Activated naive CD8-positive, alpha-beta T cell treated with anti-CD3 and anti-CD28 coated beads, Interleukin-2, amount 10 ng/mL, durations not matched to agents 7 days and 5 days (primary cell): ENCODE measurements at places on chromosomes 3 and 15. TPM values are rescaled to one million over a fixed set of nuclear protein-coding genes. Genes with fewer than 3 reads are reported as not detected.

Gene NR2E3
- total RNA-seq = not detected

Gene NCK1
- total RNA-seq = 42.2 TPM

Gene FANCD2OS
- total RNA-seq = not detected

Gene CHRM5
- total RNA-seq = not detected

Gene OPA1
- total RNA-seq = 55.4 TPM

Gene A4GNT
- total RNA-seq = not detected

Gene SEMA3F
- total RNA-seq = 0.09 TPM
